ENCODE measurements at places on chromosomes 2 and 18.

DNA sequence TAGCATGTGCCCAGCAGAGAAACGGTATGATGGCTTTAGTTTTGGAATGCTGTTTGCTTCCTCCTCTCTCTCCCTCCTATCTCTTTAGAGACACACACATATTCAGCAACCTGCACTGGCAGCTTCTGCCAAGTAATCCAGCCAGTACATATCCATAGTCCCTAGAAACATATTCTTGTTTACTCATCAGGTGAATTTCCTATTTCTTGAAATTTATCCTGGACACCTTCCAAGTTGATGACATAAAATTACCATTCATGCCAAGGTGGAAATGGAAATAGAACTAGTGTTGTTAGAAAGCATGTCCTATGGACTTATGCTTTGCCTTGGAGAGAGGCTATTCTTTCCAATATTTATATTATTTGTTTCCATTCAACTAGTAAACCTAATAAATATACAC is 50.9 kb upstream of the RGPD4 start:
- no peak for DNase-seq

GRCh38 chr2:38148501-38148900 is 72.5 kb upstream of the CYP1B1 start:
- no peak for DNase-seq

- no peak for DNase-seq
Observed at GRCh38 chr18:62950246-62950645, 234.9 kb downstream of the PHLPP1 start.

- no peak for DNase-seq
Observed at GRCh38 chr18:75467281-75467795, 39.8 kb upstream of the SMIM21 start.

DNA sequence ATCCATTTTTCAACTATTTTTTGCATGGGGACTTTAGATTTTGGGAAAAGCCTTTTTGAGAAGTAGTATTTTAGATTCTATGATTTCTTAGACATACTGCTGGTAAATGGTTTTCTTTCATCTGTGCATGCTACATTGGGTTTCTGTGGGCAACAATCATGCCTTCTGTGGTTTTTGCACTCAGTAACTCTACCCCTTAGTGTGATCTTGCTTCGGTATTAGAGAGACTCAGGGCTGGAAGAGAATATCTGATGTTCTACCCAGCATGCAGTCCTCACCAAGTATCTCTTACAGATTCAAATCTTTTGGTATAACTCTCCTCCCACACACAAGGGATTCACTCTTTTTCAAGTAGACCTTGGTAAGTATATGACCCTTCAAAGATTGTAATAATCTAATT is 183.0 kb downstream of the PMAIP1 start:
- DNase-seq, result no peak

DNA sequence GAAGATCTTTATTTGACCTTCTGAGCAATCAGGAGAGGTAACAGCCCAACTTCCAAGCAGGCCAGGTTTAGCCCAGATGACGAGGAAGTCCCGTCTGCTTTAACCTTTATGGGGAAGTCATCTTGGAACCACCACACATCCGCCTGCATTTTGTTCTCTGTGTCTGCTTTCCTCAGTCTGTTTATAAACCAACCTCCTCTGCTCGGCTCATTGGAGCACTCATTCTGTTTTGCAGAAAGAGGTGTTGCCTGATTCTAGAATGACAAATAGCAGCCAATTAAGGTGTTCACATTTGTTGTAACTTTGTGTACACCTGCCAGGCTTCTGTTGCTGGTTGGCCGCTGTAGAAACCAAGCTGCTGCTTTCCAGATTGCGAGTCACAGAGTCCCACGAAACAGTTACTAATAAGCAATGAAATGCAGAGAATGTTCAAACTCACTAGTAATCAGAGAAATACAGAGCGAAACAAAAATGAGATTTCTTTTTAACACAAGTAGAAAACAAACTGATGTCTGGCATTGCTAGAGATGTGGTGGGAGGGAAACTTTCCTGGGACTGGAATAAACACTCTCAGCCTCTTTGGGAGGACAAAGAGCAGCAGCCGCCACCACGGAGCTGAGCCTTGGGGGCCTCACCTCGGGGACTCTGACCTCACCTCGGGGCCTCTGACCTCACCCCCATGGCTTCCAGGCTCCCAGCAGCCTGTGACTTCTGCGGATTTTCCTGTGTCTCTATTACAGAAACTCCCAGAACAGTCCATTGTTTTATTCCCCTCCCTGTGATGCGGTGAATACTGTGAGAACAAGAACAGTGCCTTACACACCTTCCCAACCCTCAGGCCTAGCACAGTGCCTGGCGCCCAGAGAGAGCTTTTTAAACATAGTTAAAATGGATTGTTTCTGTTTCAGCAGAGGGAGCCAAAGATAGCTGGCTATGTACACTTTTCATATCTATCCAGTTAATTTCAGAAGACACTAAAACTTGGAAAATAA is 64.0 kb downstream of the MBP start:
- peak; percentile 68 for DNase-seq

- no peak for DNase-seq
Observed at GRCh38 chr2:147530033-147530432, 314.8 kb upstream of the ACVR2A start.

GRCh38 chr2:241976296-241976695 is 106.8 kb downstream of the RTP5 start:
- no peak for DNase-seq

GRCh38 chr2:238132463-238133450 is 5.7 kb upstream of the KLHL30 start:
- DNase-seq, result no peak

DNA sequence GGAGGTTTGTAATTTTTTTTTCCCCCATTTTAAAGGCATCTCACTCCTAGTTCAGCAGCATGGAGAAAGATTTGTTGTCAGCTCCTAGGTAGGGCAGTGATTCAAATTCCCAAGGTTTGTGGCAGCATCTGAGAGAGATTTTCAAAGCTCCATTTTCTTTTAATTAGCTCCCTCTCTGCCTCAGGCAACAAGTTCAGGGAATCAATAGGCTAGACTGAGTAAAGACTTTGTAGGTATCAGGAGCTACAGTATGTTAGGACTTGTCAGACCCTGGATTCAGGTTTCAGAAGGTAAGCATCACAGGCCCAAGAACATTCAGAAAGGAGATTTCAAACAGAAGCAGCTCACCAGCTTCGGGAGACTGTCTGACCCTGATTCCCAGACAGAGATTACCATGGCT is 273.3 kb upstream of the ERBB4 start:
- no peak for DNase-seq

DNA sequence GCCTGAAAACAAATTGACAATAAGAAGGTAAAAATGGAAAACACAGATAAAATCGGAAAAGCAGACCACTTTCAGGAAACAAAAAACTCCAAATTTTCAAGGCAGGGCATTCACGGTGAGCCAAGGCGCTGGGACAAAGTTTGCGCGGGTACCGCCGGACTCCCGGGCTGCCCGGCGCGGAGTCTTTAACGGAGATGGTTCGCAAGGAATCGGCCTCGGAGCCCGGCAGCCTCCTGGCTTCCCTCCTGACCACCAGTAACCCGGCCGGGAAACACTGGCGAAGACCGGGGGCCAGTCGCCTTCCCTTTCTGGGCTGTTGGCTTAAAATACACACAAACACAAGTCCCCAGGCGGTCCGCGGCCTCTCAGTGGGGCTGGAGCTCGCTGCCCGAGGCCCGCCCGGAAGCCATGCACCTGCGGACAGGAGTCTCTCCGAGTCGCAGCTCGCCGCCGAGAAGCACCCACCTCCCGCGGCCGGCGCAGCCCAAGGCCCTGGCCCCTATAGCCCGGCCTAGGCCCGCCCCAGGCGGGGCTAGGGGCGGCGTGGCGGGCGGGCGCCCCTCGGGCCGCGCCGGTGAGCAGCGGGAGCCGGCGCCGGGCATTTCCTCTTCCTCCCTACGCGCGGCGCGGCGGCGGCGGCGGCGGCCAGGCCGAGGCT is 622 bp upstream of the KCMF1 start:
- no peak for DNase-seq

- no peak for DNase-seq
Observed at GRCh38 chr2:15756011-15756550, 164.4 kb downstream of the DDX1 start.

GRCh38 chr2:218014706-218015585 is 12.2 kb upstream of the TNS1 start:
- DNase-seq, result no peak

DNA sequence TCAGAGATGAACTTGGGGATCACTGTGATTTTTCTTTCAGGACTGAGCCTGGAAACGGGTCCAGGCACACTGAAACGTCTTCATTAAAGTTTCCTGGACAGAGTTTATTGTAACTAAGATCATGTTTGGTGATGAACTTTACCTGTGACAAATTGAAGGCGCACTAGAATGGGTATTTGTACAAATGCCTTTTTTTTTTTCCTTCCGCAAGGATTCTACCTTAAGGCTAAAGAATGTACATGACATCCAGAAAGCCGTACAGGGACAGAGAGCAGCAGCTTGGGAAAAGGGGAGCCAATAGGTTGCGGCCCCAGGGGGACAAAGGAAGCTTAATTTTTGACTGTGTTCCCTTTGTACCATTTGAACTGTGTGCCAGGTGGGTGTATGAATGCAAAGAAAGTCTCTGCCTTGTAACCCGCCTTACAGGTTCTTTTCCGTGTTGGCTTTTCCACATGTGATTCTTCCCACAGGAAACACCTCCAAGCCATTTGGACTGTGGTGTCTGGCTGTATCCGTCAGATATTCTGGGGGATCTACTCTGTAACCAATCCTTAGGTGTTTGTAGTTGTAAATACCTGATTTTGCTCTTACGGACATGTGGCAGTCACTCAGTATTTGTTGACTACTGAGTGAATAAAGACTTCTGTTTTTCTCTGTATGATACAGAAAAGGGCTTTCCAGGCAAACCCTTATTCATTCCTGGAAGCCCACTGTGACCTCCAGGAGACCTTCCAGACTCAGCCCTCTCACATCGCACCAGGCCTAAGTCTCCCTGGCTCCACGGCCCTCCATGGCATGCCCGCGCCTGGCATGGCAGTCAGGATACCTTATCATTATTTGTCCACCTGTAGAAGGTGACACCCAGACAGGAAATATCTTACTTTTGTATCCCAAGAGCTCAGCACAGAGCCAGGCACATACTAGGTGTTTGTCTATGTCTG is 1.1 kb downstream of the LRRFIP1 start:
- DNase-seq, result no peak

GRCh38 chr2:23900541-23901322 is 26.2 kb downstream of the ATAD2B start:
- DNase-seq, result peak; percentile 70

GRCh38 chr2:160425434-160426151 is 68.0 kb downstream of the RBMS1 start:
- no peak for DNase-seq

- DNase-seq, result no peak
Observed at GRCh38 chr2:37550190-37550589, 121.3 kb downstream of the CDC42EP3 start.
